T47D (cell line): ENCODE measurements at places on chromosomes 7 and 10.

GRCh38 chr10:59350558-59350957 is 11.8 kb downstream of the FAM13C start:
- DNase-seq: peak; percentile 25

GRCh38 chr10:35711615-35712411 is 69.7 kb upstream of the FZD8 start:
- no peak for DNase-seq

- no peak for DNase-seq
These were observed 360.4 kb downstream of the CXCL12 start for GRCh38 chr10:44024356-44025116.

DNA sequence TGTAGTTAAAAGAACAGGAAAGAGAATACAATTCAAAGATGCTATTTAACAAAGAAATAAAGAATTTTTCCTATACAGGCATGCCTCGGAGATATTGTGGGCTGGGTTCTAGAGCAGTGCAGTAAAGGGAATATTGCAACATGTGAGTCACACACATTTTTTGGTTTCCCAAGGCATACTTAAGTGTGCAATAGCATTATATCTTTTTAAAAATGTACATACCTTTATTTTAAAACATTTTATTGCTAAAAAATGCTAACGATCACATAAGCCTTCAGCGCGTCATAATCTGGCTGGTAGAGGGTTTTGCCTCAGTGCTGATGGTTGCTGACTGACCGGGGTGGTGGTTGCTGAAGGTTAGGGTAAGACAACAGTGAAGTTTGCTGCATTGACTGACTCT is 54.4 kb downstream of the ESYT2 start:
- no peak for DNase-seq

GRCh38 chr10:1289591-1289990 is 233.4 kb downstream of the WDR37 start:
- DNase-seq: no peak

DNA sequence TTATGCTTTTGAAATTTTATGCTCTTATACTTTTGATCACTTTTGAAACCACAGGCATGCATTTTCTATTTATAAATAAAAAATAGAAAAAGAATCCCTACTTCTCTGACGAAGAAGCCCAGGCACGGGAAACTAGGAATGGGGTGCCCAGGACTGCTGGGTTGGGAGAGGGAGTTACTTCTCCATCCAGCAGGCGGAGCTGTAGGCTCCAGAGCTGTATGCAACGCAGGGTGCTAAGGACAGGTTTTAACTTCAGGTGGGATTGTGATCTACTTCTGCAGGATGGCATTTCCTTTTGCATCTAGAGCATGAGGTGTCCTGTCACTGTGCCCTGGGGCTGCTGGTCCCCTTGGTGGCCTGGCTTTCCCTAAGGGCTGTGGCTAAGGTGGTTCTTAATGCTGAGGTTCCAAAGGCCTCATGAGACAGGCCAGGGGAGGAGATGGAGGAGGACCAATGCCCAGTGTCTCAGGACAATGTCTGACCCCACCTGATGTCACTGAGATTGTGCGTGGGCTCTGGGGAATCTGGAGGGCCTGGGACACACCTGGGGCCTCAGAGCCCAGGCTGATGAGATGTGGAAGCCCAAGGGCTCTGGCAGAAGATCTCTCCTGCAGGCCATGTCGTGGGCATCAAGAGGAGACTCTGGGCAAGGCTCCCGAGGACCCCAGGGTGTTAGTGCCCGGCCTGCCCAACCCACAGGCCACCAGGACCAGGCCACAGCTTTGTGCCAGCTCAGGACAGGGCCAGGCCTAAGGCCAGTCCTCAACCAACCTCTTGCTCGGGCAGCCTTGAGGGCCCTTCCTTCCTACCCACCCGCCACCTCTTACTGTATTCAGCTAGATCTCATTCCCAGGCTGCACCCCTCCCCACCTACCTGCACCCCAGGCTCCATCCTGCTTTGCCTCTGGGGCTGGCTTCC is 507 bp downstream of the CCDC201 start:
- peak; percentile 43 for DNase-seq

- DNase-seq: no peak
These were observed 49.1 kb downstream of the ASB4 start for GRCh38 chr7:95534796-95535195.

GRCh38 chr10:50394832-50395231 is 143.5 kb upstream of the ASAH2 start:
- no peak for DNase-seq

DNA sequence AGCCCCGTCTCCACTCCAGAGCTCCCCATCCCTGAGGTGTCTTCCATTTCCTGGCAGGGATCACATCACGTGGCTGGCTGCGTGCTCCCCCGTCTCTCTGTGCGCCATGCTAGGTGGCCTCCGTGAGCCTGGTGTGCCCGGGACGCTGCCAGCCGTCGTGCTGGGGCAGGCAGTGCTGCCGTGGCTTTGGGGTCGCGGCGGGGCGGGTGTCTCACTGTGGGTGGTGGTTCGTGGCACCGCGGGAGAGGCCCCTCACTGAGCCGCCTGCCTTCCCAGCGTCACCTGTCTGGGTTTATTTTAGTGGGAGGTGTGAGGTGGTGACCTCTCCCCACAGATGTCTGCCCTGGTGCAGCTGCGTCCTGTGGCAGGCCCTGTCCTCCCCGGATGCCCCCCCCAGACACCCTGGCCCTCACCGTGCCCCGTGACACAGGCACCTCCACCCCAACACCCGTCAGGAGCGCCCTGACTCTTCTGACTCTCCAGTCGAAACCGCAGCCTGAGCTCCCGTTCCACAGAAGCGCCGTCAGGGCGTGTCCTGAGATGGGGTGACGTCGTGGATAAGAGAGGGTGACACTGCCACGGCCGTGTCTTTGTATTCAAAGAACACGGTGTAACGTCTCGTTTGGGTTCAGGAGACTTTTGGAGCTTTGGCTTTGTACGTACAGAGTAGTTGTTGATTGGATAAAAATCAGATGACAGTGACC is 18.0 kb downstream of the GET4 start:
- DNase-seq: no peak

DNA sequence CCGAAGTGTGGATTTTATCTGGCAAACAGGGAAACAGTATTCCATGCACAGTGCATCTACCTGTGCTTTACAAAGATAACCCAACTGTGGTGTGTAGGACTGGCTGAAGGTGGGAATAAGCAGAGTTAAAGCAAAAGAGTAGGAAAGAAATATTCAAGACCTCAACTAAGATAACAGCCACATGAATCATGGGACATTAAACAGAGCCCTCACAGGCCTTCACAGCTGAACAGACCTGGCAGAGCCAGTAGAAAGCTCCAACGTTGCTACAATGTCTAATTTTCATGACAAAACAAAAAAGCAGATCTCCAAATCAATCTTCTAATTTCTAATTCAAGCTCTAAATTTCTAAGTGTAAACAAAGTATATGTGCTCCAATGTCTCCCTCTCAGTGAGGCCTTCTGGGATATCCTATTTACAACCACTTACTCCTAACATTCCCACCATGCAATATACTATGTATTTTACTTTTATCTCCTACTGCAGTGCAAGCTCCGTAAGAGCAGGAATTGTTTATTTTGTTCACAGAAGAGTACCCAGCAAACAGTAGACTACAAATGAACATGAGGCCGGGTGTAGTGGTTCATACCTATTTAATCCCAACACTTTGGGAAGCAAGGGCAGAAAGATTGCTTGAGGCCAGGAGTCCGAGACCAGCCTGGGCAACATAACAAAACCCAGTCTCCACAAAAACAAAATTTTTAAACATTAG is 63.5 kb downstream of the UBE2H start:
- peak; percentile 4 for DNase-seq

DNA sequence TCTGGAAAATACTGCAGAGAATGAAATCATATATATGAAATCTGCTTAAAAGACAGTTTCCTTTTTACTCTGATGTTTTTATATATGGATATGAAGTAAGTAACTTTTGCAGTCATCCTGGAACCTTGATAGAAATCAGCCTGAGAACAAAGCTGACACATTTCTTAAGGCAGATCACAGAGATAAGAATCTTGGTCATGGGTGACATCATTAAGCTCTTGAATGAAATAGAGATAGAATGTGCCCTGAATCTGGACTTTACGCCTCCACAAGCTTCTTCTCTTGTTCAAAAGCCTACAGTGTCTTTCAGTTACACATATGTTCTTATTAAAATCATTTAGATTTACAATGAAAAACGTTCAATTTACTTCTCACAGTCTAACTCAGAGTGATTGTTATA is 319.1 kb upstream of the CNTNAP2 start:
- no peak for DNase-seq

- no peak for DNase-seq
These were observed 270.7 kb upstream of the IGFBP3 start for GRCh38 chr7:46191776-46192175.

DNA sequence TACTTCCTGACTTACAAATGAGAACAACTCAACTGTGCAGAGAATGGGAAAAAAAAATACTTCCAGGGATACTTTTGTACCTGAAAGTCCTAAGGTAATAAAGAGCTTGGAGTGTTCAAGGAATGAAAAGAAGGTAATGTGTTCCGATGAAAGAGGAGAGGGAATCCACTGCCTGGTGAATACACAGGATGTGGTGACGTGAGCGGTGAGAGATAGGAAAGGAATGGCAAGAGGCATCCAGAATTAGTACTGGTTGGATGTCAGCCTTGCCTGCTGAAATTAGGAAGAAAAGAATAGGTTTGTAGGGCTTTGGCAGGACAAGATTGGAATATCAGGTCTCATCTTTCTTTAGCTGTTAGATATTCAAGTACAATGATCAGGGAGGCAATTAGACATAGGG is 347.7 kb downstream of the POM121L12 start:
- no peak for DNase-seq

DNA sequence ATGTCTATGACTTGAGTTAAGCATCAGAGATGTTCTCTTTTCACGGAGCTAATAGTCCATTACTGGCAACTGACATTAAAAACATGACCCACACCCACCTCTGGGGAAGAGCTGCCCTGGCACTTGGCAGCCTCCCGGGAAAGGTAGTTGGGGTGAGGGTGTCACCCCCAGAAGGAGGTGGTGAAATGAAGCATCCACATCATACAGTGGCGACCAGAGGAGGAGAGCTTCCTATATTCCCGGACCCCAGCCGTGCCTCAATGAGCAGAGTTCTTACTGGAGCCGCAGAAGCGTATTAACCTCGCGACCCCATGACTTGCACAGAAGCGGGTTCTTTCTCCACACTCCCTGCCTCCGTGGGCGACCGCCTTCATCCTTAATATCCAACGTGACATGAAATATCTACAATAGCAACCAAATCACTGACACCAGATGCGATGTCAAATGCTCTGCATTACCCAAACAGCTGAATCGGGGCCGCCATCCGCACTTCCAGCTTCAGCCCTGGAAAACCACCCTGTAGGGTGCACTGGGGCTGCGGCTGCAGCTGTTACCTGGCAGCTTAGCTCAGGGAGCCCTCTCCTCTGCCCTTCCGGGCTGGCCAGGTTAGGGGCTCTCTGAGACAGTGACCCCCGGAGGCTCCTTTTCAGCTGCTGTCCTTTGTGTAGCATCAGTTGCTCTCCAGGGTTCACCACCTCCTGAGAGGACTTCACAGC is 103.1 kb upstream of the PARD3 start:
- DNase-seq: no peak

DNA sequence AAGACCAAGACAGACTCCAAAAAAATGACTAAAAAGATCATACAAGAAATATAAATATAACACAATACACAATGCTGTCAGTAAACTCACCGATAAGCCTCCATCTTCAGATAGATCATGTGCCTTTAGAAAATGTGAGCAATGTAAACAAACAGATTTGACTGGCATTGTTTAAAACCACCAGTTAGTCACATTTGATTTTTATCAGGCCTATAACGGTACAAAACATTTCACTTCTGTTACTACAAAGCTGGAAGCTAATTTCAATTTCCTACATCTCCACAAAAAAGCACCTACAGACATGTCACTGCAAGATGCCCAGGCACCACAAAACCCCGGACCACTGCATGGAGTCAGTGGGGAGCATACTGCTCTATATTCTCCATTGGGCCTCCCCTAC is 18.9 kb downstream of the SGMS1 start:
- DNase-seq: no peak

DNA sequence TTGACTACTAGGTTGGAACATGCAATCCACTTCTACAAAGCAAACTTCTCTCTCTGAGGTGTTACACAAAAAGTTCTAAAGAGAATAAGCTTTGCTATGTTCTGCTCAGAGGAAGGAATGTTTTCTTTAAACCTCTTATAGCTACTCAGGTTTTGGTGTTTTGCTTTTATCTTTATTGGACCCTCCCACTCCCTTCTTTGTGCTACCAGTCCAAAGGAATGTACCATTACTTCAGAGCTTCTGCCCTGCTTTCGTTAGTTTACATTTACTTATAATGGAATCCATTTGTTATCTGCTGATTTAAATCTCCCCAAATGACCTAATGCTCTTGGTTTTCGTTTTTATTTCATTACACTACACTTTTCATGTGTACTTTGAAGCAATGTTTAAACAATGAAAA is 154.9 kb downstream of the ATE1 start:
- no peak for DNase-seq

DNA sequence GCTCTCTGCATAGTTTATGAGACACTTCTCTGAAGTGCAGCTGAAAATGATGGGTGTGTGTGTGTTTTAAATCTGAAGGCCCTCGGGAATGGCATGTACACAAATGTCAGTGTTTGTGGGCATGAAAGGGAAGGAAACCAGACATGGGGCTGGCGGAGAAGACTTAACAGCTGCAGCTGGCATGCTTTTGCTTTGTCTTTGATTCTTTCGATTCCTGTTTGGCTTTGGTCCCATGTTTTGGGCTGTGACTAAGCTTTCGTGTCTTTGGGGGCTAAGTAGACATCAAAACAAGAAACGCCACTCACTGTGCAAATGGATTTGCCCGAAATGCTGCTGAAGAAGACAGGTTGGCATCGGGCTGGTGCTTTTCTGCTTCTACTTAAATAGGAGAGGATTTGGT is 179.3 kb downstream of the PFKFB3 start:
- no peak for DNase-seq

GRCh38 chr7:105210721-105211205 is 178.0 kb downstream of the SRPK2 start:
- no peak for DNase-seq

- DNase-seq: peak; percentile 66
These were observed 149.5 kb upstream of the LRGUK start for GRCh38 chr7:133977409-133978274.

- peak; percentile 9 for DNase-seq
These were observed 540.6 kb downstream of the ZWINT start for GRCh38 chr10:55820478-55820877.

GRCh38 chr7:21370283-21370982 is 57.5 kb upstream of the SP4 start:
- no peak for DNase-seq
